ENCODE measurements at places on chromosomes 2 and 18.

DNA sequence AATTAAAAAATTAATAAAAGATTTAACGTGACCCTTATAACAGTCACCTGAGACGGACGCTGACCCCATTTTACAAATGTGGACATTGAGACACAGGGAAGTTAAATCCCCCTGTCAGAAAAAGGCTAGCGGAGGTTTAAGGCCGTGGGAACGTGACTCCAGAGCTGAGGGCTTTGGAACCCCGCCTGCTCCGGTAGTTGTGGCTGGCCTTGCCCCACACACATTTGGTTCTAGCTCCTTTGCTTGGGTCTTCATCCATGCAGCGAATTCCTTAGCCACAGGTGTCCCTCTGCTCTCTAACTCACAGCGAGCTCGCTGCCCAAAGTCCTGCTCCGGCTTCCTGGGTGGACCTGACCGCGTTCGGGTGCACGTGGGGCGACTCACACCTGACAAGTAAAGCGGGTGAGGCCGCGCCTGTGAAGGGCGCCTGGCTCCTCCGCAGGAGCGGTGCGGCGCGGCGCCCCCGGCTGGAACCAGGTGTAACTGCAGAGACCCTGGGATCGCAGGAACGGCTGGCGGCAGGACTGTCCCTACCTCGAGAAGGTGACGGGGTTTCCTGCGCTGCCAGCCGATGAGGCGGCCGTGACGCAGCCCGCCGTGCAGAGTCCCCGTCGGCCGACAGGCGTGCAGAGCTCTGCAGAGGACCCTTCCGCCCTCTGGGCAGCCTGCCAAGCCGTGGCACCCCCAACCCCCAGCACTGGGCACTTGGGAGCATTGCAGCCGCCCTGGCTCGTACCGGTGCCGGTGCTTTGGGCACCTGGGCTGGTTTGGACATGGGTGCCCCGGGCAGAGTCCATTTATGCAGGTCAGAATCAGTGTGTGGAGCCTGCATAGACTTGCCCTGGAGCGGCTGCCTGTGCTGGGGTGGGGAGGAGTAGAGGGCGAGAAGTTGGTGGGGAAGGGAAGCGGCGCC lies 2.4 kb upstream of the PROC start:
- peak; percentile 68 for DNase-seq

DNA sequence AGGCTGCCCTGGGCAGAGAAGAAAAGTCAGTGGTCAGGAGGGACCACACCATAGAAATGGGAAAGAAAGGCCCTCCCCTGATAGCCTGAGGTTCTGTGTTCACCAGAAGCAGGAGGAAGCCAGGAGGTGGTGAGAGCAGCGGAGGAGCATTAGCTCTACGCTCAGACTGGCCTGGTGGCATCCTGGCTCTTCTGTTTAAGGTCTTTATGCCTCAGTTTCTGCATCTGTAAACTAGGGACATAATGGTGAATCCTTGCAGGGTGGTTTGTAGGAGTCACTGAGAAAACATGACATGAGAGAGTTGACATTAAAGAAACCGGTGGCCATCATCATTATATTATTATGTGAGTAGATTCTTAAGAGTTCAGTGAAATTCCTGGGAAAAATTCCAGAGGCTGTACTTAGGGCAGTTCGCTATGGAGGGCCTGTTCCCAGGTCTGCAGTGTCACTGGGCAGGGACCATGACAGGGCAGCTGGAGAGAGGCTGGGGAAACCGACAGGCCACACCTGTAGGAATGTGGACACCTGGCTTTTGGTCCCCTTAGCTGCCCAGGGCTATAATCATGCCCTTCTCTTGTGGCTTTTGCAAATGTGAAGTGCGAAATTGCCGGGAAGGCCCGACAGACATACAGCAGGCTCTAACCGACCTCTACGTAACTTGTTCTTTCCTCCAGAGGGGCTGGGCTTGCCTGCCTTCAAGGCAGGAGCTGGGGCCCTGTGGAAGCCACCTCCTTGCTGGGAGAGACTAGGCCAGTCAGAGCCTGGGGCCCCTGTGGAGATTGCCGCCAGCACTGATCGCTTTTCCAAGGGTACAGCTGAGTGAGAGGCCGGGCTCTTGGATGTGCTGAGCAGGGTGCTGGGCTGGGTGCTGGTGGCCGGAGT lies 31.0 kb downstream of the GLI2 start:
- DNase-seq = no peak

- DNase-seq = no peak
These were observed 537.6 kb upstream of the SETBP1 start for GRCh38 chr18:44143072-44143471.

- peak; percentile 20 for DNase-seq
These were observed 270.7 kb downstream of the TCF4 start for GRCh38 chr18:55317324-55317723.

DNA sequence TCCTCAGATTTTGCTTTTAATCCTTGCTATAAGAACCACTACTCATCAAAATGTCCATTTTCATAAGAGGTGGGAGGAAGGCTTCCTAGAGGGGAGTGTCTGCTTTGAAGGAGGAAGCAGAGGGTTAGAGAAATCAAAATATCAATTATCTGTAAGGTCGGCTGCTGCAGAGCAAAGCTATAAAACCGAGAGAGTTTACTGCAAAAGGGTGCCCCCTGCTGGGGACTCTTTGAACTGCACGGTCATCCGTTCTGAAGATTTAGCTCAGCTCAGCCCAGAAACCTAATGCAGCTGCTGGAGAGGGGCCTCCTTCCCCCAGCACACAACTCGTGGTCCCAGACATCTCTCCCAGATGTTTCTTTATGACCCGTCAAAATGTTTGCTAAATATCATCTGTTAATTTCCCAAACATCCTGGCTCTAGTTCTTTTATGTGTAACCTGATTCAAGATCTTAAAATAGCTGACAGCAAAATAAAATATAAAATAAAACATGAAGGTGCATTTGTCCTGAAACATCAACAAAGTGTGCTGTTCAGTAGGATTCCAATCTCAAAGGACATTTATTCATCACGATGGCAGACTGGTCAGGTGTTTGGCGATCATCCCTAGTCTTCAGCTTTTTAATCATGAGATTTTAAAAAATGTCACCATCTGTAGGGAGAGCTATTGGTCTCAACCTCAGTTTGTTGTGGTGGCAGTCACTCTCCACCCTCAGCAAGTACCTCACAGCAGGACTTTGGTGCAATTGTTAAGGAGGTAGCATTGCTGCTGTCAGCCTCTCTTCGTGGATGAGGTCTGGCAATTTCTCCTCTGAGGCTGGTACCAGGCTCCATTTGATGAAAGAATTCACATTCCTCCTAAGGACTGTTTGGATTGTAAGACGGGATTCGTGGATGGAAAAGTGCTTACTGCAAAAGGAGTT lies 185.9 kb downstream of the MTX2 start:
- peak; percentile 55 for DNase-seq

GRCh38 chr2:226431288-226431948 lies 368.2 kb downstream of the IRS1 start:
- no peak for DNase-seq

DNA sequence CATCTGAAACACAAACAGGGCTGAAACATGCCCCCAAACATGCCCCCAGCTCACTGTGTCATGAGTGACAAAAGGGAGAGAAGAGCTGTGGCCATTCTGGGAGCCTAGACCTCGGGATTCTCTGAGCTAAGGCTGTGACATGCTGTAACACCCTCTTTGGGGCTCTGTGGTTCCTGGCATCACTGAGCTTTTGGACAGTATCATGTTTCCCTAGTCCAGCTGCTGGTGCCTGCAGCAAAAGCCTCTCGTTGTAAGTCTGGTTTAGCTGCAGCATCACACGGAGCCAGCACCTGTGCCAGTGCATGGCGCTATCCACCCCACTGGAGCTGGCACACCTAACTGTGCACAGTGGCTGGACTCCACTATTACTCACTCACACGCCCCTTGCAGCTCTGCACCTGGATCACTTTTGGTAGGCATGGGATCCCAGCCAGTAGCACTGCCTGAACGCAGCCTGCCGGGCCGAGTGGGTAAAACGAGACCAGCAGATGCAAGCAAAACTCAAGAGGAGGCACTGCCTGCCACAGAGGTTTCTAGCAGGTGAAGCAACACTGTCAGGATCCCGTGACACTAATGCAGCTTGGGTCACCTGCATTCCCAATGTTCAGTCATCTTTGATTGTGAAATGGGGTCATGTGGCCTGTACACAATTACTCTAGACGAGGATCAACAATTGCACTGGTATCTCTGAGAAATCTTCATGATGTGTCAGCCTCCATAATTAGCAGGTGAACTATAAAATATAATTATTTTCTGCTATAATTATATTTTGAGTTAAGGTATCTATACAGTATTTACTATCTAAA lies 547.2 kb downstream of the ZNF804A start:
- peak; percentile 87 for DNase-seq

- no peak for DNase-seq
These were observed 156.3 kb downstream of the EPHA4 start for GRCh38 chr2:221415789-221416188.

DNA sequence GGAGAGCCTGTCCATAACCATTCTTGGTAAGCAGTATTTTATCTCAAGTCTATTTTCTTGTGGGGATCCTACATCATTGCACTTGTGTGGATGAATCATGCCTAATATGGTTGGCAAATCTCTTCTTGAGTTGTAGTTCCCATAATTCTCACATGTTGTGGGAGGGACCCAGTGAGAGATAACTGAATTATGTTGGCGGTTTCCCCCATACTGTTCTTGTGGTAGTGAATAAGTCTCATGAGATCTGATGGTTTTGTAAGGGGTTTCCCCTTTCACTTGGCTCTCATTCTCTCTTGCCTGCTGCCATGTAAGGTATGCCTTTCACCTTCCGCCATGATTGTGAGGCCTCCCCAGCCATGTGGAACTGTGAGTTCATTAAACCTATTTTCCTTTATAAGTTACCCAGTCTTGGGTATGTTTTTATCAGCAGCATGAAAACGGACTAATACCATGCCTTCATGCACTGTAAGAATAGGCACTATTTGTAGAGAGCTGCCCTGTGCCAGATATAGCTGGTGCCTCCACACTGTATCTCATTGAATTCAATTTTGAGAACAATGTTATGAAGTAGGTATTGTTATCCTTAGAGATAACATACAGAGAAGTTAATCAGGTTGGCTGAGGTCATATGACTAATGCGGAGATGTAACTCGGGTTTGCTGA lies 148.3 kb downstream of the PLCL1 start:
- no peak for DNase-seq

GRCh38 chr2:14803994-14804393 lies 171.5 kb downstream of the LRATD1 start:
- no peak for DNase-seq

DNA sequence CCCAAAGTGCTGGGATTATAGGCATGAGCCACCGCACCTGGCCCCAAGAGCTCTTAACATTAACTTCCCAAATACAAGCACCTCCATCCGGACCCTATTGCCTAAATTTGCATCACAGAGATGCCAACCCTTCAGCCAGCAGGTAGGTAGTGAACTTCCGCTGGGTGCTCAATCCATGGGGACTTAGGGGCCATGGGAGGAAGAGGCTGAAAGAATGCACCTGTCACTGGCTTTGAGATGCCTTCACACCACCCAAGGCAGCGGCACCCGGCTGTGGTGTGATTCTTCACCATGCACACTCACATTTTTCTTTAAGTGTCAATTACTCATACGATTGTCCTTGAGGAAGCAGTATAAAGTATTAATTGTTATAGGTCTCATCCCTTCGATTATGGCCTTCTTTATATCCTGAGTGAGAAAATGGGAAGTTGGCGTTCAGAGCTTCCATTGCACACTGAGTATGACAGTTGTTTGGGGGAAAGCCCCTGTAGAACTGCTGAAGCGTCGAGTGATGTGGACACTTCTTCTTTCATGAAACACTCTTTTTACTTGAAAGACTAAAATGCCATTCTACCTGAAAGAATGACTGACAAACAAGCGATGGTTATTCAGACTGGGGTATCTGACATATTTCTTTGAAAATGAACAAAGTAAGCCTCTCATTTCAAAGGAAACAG lies 51.8 kb upstream of the BIN1 start:
- DNase-seq = no peak

GRCh38 chr18:4146797-4147196 lies 308.3 kb downstream of the DLGAP1 start:
- no peak for DNase-seq

GRCh38 chr2:224217233-224217961 lies 178.3 kb upstream of the SERPINE2 start:
- no peak for DNase-seq

DNA sequence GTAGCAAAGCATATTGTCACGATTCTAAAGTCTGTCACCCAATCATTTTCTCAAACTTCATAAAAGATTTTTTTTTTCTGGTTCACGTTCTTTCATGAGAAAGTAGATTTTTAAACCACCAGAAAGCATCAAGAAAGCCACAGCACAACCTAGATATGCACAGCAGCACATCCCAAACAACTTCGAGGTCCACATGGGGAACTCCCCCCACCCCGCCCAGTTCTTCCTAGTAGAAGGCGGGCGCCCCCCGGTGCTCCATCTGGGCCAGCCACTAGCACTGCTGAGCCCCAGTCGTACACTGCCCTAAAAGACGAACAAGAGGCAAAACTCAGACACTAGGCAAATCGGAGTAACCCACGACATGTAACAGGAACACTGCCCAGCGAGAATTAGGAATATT lies 15.5 kb downstream of the HDLBP start:
- no peak for DNase-seq

GRCh38 chr2:240463274-240463865 lies 27.9 kb downstream of the GPC1 start:
- DNase-seq = no peak

DNA sequence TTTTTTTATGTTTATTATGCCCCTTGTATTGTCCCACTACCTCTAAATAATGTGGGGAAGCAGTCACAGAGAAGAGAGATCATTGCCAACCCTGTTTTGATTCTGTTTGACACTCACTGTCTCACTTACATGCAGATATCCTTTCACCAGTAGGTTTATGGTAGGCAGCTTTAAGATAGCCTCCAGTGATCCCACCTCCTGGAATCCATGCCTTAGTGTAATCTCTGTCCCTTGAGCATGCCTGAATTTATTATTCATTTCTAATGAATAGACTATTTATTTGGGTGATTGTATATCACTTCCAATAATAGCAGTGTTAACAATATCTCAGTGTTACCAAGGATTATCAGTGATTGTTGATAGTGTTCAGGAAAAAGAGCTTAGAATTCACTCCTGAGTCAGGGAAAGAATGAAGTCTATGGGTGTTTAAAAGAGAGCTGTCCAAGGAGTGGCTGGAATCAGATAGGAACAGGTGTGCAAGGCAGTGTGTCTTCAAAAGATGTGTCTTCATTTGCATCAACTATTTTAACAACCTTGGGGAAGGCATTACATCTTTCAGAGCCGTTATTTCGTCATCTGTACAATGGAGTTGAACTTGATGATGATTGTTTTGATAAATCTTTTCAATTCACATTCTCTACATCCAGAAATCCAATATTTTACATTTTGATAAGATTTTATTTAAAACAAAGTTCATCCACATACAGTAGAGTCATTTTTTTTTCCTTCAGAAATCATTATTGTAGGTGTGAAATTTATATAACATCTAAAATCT lies 31.9 kb downstream of the PKP4 start:
- no peak for DNase-seq

DNA sequence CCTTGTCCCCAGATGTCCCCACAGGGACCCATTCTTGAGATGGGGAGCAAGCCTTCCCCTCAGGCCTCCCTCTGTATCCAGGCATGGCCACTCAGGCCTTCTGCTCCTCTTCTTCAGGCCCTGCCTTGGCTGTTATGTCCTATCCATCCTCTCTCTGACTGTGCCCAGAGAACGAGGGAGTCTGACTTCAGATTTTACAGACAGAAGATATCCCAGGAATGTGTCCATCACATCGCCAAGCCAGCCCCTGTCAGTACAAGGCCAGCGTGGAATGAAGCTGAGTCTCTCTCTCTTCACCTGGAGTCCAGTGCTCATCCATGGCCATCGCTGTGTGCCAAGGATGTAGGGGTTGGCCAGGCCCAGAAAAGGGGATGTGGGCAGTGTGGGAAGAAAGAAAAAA lies 57.6 kb downstream of the SDC1 start:
- DNase-seq = no peak
